NCI-H1694 treated with DMSO at 0.1 percent for 48 hours (cell line): ENCODE measurements at places on chromosomes 7 and 10.

GRCh38 chr7:94972296-94972695 lies 64.9 kb downstream of the PPP1R9A start:
- no peak for DNase-seq

- DNase-seq: no peak
Observed at GRCh38 chr7:38321515-38321944, 48.1 kb upstream of the TARP start.

DNA sequence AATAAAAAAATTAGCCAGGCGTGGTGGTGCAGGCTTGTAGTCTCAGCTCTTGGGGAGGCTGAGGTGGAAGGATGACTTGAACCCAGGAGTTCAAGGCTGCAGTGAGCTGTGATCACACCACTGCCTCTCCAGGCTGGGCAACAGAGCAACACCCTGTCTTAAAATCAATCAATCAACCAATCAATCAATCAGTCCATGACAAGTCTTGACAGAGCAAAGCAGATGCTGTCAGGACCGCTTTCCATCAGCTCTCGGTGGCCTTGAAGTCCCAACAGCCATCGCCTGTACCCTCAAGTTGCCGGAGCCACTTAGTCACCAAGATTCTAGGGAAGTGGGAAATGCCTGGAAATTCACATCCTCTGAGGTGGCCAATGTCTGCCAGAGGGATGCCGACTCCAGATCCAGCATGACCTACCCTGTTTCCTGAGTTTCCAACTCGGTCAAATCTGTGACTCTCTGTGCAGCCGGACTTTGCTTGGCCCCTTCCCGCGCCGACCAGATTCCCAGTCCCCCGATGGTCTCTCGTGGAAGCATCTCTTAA lies 871 bp upstream of the CCL24 start:
- DNase-seq: no peak

DNA sequence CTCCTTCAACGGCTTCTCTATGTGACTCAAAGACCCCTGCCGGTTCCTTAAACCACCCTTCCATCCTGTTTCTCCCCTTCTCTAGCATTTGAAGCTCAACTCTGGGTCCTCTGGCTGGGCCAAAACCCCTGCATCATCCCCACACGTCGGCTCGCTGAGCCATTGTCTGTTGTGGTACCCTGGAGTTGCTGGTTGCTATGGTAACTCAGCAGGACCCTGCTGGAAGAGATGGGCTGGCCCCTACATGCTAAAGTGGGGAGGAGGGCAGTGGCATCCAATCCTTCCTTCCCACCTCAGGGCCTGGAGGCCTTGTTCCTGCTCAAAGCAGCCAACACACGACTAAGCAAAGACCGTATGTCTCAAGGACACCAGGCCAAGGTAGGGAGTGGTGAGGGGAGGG lies 452.5 kb downstream of the PLXNA4 start:
- no peak for DNase-seq

DNA sequence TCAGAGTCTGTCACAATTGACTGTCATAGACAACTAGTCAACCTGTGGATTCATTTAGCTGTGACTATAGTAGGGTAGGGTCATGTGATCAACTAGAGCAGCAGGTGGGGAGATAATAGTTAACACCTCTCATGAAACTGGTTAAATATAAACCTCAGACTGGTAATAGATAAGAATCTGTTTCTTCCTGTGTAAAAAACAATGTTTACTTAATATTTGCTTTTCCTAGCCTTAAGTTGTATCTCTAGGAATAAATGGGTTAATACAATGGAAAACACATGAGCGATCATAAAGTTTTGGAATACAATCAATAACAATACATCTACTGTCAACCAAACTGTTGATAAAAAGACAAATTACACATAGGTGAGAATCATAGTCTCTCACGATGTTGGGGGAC lies 43.4 kb upstream of the ITGB8 start:
- DNase-seq: no peak

DNA sequence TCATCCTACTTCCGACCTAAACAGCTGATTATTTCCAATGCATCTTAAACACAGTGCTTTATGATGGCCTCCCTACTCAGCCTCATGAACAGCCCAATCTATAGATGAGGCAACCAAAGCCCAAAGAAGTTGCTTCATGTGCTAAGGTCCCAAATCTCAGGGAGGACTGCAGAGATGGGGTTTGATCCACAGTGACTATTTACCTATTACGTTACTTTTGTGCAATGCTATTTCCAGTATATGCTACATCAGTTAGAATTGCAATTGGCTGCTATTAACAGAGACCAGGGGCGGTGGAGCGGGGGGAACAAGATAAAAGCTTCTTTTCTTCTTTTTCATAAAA lies 153.0 kb upstream of the TNS3 start:
- no peak for DNase-seq

- no peak for DNase-seq
Observed at GRCh38 chr10:85786401-85786899, 580.1 kb downstream of the GRID1 start.

- DNase-seq: no peak
Observed at GRCh38 chr7:4861227-4861626, 603 bp downstream of the PAPOLB start.

GRCh38 chr10:112026438-112026837 lies 157.1 kb downstream of the GPAM start:
- no peak for DNase-seq

GRCh38 chr10:100709146-100710082 lies 36.0 kb upstream of the PAX2 start:
- DNase-seq: no peak
